ENCODE measurements at places on chromosomes 7 and 10. TPM values are rescaled to one million over a fixed set of nuclear protein-coding genes. Genes with fewer than 3 reads are reported as not detected.

The FAM221A gene
- total RNA-seq, result 10.3 TPM

The EMX2 gene
- total RNA-seq, result 1.1 TPM

The RBAK gene
- total RNA-seq, result 16.6 TPM

The NPC1L1 gene
- total RNA-seq, result 0.18 TPM

DNA sequence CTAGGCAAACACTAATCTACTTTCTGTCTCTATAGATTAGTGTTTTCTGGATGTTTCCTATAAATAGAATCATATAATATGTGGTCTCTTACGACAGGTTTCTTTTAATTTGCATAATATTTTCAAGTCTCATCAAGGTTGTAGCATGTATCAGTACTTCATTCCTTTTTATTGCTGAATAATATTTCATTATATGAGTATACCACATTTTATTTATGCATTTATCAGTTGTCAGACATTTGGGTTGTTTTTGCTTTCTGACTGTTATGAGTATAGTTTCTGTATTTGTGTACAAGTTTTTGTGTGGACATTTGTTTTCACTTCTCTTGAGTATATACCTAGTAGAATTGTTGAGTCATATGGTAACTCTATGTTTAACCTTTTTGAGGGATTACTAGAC lies 48.2 kb downstream of the SHOC2 start:
- DNase-seq, result no peak

DNA sequence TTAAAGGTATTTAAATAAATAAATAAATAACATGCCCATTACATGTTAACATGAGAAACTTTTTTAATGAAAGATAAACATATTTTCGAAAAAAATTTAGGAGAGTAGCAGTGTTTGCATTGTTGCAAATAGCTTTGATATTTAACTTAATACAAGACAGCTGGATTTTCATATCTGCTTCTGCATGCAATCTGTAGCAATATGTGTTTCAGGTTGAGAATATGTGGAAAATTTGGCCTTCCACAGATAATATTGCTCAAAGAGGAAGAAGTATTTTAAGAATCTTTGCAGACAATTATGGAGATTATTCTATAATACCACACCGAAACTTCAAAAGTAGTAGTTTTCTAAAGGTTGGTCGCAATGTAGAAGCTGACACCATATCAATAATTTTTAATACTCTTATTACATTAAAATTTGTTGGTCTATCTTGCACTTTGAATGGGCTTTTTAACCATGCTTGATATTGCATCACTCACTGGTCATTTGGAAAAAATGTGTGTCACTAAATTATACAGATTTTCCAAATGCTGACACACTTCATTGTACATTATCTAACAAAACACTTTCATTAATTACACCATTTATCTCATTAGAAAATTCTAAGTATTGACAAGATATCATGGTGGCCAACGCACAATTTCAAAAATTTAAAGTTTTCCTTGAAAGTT lies 229.8 kb upstream of the HDAC9 start:
- DNase-seq, result no peak

- no peak for DNase-seq
Measured at GRCh38 chr10:29746080-29746797, 111.5 kb upstream of the SVIL start.

- no peak for DNase-seq
Measured at GRCh38 chr10:21599582-21599981, 65.5 kb downstream of the MLLT10 start.

- no peak for DNase-seq
Measured at GRCh38 chr10:13722747-13723653, 136.2 kb downstream of the PRPF18 start.

- no peak for DNase-seq
Measured at GRCh38 chr7:44258865-44259546, 58.2 kb downstream of the YKT6 start.

DNA sequence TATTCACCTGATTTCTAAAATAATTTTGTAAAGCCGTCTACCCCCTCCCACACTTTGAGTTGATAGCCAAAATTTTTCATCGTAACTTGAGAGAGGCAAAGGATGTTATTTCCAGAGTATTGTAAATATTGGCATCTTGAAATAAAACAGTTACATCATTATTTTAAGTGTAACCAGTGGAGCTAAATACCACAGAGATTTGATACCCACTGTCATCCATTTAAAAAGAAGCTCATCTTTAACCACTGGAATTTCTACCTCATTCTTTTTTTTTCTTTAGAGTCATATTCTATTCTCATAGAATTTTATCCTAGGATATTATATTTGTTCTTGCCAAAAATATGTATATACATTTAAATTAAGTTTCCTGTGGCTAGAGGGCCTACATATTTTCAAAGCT lies 48.6 kb downstream of the CAMK1D start:
- DNase-seq, result no peak

- DNase-seq, result no peak
Measured at GRCh38 chr10:78804411-78805032, 264.2 kb upstream of the ZMIZ1 start.

DNA sequence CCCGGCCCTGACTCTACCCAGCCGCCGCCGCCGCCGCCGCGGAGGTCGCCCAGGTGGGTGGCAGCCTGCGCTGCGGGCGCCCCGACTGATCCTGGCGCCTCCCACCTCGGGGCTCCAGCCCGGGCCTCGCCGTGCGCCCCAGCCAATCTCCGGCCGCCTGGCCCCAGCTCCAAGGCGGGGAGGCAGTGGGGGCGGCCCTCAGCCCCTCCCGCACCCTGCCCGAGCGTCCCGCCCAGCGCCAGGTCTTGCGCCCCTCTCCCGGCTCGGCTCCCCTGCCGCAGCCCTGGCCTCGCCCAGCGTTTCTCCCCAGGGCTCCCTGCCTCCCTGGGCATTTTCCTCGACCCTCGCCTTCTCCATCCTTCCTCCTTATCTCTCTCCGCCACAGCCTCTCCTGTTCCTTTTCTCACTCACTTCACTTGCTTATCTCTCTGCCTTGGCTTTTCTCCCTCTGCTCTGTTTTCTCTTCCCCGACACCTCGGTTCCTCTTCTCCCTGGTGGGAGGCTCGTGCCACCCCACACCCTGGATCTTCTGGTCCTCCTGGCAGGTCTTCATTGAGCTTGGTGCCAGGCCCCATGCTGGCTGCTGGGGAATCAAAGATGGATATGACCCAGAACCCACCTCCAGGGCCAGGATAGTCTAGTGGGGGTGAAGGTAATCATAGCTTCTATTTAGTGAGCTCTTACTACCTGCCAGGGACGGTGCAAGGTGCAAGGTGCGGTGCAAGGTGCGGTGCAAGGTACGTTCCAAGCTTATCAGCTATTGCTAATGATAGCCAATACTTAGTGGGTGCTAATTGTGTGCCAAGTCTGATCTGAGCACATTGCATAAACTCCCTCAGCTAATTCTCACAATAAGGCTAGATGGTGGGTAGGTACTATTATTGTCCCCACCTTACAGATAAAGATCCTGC lies at the start of gene SFRP5:
Gene SFRP5 (minus strand): TSS at position 87 of the 911 bp plus-strand sequence. CDS start 166 bp downstream, outside the sequence.
- DNase-seq, result no peak

Data from neural crest cell (in vitro differentiated cells).